ENCODE measurements at places on chromosomes 5 and 9. TPM values are rescaled to one million over a fixed set of nuclear protein-coding genes. Genes with fewer than 3 reads are reported as not detected.

DNA sequence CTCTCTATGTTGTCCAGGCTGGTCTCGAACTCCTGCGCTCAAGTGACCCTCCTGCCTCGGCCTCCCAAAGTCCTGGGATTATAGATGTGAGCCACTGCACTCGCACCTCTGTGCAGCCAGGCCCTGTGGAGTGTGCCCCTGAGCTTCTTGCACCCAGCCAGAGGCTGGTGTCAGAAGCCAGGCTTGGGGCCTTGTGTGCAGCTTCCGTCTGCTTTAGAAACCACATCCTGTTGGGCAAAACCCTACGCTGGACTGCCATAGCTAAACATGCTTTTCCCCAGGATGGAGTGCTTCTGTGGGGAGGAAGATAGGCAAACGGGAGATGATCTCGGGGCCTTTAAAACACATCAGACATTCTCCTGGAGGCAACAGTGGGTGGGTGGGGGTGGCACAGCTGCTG, 40.1 kb downstream of the PRRT1B start:
- DNase-seq: no peak

DNA sequence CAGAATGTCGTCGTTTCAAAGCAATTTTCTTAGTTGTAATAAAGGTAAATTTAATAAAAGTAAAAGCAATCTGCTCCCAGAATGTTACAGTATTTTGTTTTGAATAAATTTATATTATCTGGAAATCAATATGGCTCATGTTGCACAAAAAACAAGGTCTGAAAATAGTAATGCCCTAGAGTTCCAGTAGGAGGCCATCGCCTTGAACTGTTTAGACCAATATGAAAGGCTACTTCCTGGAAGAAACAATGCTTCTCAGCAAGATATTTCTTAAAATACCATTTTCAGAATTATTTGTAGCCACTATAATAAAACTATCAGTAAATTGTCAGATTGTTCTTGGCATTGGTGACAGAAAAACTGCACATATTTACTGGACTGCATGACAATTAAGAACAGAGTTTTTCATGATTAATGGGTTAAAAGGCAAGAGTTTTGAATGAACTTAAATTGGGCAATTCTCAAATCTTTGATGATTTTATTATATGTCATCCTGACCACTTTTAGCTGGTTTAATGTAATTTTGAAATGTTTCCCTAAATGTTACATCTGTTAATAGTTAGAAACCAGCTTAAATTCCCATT, 153.2 kb downstream of the COMMD10 start:
- DNase-seq: no peak

DNA sequence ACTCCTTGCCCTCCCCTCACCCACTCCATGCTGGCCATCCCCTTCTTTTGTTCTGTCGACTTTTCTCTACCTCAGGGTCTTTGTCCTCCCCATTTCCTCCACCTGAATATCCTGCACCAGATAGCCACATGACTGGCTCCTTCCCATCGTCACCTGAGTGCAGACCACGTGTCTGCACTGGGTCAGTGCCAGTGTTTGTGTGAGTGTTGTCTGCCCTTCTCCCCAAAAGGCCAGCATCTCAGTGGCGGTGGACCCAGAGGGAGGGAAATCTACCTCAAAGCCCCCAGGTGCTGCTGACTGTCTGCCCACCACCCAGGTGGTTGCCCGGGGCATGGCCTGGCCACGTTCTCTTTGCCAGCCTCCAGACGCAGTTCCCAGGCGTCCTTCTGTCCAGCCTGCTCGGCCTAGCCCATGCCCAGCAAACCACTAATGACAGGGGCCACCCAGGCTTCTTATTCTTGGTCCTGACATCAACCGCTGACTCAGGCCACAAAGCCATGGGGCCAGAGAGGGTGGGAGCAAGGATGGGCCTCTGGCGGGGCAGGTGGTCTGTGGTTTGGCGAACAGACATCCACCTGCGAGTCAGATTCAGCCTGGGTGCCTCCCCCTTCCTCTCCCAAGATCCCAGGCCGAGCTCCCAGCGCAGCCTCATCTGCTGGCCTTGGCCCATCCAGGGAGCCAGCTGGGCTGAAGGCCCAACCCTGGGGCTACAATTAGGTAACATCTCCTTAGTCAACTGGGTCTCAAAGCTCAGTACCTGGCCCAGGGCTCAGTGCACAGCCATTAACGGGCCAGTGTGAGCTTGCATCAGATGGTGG, 5.5 kb upstream of the NINJ1 start:
- no peak for DNase-seq

GRCh38 chr5:98794001-98794400, 20.5 kb downstream of the RGMB start:
- no peak for DNase-seq

- no peak for DNase-seq
Observed at GRCh38 chr5:116428966-116429365, 145.7 kb downstream of the SEMA6A start.

- DNase-seq: no peak
Observed at GRCh38 chr9:8958358-8958757, 1158.8 kb upstream of the DMAC1 start.

DNA sequence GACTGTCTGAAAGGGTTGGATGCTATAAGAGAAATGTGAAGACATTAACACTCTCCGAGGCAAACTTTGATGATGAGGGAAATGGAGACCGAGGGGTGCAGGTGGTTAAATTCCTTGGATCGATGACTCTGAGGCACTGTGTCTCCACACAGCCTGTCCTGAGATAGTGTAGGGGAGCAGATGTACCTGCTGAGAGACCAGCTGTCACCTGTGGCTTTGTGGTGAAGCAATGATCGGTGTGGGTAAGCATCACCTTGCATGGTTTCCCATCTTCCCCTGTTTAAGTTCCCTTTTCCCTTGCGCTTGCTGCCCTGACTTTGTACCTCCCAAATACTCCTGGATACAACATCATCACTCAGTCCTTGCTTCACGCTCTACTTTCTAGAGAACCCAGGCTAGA, 9.8 kb upstream of the MIER3 start:
- DNase-seq: no peak

- no peak for DNase-seq
Observed at GRCh38 chr5:179893076-179893957, 14.4 kb downstream of the TBC1D9B start.

DNA sequence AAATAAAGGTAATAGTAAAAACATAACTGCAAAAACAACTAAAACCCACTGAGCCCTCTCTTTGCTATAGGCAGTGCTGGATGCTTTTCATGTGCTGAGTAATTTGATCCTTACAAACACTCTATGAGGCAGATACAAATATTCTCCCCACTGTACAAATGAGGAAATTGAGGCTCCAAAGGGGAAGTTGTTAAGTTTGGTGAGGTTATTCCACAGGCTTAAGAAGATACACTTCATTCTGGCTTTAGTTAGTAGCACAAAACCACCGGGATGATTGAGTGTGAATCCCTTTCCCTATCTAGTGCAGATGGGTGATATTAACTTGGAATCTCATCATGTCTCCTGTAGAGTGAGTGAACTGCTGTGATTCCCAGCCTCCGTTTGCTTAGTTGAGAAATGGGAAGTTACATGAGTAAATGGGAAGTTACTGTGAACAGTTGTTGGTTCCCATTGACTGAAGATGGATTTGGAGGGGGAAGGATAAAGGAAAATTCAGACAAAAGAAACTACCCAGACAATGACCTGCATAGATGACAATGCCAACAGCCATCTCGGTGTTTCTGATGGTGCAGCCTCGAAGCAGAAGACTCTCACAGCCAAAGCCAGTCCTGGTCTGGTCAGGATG, 208.3 kb downstream of the ATP10B start:
- no peak for DNase-seq

GRCh38 chr9:33506626-33507370, 17.3 kb upstream of the ANKRD18B start:
- no peak for DNase-seq

DNA sequence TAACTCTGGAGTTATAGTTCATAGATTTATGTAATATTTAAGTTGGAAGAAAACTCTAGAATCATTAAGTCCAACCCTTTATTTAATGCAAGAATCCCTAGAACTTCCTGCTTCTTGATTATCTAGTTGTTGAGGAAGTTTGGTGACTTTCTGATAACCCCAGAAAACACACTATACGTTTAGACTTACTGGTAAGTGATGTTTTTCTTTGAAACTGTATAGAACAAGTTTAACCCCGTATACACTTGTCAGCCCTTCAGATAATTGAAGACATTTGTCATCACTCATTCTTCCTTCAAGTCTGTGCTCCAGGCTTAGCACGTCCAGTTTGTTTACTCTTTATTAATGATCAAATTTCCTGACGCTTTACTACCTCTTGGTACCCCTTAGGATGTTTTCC, 9.0 kb downstream of the NDUFS4 start:
- no peak for DNase-seq

DNA sequence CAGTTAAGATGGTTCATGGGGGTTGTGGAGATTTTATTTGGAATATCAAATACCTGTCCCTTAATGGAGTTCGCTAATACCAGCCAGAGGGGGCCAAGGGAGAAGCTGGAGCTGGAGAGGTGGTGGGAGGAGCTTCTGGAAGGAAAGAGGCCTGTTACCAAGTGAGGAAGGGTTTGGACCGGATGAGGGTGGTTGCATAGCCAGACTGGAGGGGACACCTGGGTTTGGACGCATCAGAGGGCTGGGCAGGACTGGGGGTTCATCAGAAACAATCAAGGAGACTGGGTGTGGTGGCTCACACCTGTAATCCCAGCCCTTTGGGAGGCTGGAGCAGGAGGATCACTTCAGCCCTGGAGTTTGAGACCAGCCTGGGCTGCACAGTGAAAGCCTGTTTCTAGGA, 111.8 kb upstream of the IER5L start:
- no peak for DNase-seq

DNA sequence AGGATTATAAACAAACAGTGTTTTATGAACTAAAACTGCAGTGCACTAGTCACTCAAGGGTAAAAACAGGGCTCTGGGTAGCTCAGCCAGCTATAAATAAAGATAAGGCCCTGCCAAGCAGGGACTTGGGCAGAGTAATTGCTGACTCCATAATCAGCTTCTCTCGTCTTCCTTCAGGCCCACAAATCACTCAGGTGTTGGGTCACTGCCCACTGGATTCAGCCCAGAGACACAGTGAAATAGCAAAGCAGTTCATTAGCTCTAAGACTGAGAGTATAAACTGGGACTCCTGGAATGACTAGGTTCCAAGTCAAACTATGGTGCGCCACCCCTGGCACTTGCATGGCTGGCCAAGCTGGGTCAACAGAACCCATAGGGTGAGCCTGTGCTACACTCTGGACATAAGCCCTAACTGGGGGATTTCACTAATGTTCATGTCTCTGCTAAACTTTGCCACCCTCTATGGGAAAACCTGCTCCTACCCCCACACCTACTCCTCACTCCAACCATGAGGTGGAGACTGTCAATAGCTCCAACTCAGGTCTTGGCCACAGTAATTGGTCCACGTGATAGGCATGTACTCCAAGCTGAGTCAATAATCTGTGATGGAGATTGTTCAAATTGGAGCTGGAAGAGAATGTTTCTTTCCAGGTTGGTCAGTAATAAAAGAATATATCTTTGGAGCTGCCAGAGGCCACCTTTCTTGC, 158.5 kb downstream of the SLIT3 start:
- no peak for DNase-seq

GRCh38 chr5:101943784-101944183, 352.3 kb downstream of the SLCO4C1 start:
- no peak for DNase-seq

DNA sequence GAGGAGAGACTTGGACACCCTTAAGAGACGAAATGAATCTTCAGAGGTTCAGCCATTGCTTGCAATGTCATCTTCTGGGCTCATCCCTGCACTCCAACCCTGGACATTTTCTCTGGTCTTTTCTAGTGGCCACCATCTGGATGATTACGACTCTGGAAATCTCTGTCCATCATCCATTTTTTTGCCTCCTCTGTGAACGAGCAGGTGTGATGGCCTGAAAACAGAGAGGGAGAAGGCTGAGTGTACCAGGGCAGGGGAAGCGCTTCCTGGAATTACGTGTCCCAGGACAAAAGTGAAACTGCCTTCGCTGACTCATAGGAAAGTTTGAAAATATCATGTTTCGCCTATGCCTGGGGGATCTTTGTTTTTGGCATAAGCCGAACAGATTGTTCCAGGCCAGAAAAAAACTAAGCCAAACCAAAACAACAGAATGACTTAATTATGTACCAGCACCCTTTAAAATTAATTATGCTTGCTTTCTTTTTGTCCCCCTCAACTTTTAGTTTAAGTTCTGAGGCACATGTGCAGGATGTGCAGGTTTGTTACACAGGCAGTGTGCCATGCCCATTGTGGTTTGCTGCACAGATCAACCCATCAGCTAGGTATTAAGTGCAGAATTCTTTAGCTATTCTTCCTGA, 31.9 kb downstream of the ANKRD33B start:
- peak; percentile 65 for DNase-seq

DNA sequence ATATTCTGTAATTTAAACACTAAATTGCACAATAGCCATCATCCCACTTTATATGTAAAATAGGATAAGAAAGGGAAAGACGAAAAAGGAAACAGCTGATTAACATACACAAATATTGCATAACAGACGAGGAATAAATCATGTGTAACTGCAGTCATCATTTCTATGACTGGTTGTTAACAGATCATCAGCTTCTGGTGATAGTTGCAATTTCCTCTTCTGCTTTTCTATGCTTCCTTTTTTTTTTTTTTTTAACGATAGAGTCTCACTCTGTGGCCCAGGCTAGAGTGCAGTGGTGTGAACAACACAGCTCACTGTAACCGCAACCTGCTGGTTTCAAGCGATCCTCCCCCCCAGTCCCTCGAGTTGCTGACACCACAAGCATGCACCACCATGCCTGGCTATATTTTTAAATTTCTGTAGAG, 22.5 kb upstream of the JAKMIP2 start:
- DNase-seq: no peak

DNA sequence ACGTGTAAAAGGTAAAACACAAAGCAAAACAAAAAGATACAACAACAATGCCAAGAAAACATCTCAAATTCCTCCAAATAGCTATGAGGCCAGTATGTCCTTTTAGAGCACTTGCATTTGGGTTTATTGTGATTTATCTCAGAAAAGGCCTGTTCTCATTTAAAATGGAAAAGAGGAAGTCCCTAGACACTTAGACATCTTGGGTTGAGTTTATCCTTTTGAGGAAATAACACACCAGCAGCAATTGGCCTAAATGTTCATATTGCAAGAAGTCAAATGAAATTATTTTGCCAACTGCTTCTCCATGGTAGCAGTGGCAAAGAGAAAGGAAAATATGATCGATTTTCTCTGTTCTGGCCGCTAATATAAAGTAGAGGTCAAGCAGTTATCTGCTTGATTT, 43.6 kb upstream of the TRMT10B start:
- no peak for DNase-seq

GRCh38 chr5:31886206-31886605, 247.3 kb downstream of the PDZD2 start:
- DNase-seq: no peak

- DNase-seq: no peak
Observed at GRCh38 chr9:32899181-32899580, 102.2 kb downstream of the APTX start.

The SWI5 gene
- total RNA-seq: 48.0 TPM

The POU5F2 gene
- total RNA-seq: 0.58 TPM

The CARD9 gene
- total RNA-seq: 0.32 TPM

The ANKRD18A gene
- total RNA-seq: 3.9 TPM

The PCDHA3 gene
- not detected for total RNA-seq

The GFPT2 gene
- total RNA-seq: 10.6 TPM

The KIAA1958 gene
- 6.6 TPM for total RNA-seq

The KIF12 gene
- not detected for total RNA-seq
